GM12892 (cell line): ENCODE measurements at places on chromosomes 6 and 20.

DNA sequence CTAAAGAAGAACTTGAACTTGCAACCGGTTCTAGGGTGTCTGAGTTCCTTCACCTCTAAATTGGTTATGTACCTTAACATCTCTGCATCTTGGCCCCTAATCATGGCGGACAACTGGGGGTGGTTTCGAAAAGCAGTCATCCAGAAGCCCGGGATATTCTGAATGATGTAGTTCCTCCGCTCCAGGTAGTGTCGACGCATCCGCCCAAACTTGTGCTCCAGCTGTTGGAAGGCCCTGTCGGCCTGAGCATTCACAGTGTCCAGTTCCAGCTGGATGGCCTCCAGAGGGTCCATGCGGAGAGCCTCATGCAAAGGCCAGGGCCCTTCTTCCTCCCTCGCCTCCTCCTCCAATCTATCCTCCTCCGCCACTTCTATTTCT is 887 bp downstream of the TSPYL1 start:
- DNase-seq = no peak

GRCh38 chr6:103122766-103123601 is 1729.5 kb downstream of the GRIK2 start:
- DNase-seq = no peak

DNA sequence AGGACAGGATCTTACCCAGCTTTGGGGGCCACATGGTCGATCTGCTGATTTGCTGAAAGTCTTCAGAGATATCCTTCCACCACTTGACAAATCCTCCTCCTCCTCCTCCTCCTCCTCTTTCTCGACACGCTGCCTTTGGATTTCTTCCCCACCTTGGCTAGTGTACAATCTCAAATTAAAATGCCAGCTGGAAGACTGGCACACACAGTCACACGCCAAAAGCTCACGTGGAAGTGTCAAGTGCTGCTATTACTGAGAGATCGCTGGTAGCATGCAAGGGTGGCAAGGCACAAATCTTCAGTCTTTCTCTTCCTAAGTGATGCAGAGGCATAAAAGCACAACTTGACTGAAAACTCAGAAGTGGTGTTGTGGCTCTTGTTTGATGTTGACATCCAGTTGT is 35.3 kb downstream of the GPR6 start:
- DNase-seq = no peak

DNA sequence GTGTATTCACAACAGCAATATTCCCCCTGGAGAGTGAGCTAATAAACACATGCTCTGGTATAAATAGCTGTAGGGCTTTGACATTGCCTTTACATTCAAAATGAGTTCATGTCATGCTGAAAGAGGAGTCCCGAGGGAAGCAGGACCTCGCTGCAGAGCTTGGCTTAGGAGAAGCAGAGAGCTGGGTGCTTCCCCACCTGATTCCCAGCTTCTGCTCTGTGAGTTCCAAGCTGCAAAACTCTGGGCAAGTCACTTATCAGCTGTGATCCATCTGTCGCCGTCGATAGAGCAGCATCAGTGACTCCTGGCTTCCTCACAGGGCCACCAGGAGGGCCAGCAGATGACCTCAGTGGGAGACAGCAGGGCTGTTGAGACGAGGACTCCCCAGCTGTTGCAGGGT is 241.8 kb downstream of the ANKRD60 start:
- no peak for DNase-seq

GRCh38 chr20:6605055-6605935 is 162.2 kb upstream of the BMP2 start:
- DNase-seq = no peak

GRCh38 chr6:37050045-37050853 is 44.8 kb downstream of the FGD2 start:
- DNase-seq = peak; percentile 76

- DNase-seq = no peak
Measured at GRCh38 chr6:46113370-46113769, 16.4 kb upstream of the ENPP4 start.

DNA sequence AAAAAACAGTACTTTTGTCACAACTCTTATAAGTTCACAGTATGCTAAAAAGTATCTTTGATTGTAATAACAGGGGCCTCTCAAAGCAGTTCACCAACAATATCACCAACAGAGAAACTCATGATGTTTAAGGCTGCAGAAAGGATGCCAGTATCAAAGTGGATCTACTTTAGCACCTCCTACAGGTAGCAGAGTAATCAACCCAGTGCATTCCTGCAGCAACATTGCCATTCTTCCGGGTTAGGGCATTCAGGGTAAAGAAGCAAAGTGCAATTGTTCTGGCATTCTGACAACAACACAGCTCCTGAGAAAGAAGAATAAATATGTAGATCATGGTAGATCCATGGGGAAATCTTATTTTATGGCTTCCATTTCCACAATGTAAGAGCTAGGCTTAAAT is 7.6 kb upstream of the SLC17A4 start:
- no peak for DNase-seq

GRCh38 chr6:5866547-5867051 is 140.1 kb downstream of the NRN1 start:
- no peak for DNase-seq

DNA sequence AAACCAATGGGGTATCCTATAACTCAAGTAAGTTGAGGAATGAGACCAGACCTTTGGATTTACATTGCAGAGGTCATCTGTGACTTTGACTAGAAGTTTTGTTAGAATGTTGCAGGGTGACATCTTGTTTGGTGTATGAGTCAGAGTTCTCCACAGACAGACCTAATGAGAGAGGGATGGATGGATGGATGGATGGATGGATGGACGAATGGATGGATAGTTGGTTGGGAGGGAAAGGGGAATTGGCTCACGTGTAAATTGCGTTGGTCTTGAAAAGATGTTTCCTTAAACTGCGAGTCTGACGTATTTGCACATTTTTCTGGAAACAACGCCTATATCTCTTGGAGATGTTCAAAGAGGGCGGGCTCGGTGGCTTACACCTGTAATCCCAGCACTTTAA is 1.0 kb upstream of the MTRES1 start:
- no peak for DNase-seq

- DNase-seq = no peak
Measured at GRCh38 chr20:62574230-62574993, 67.9 kb upstream of the SLCO4A1 start.

- DNase-seq = no peak
Measured at GRCh38 chr6:157253699-157254098, 69.6 kb downstream of the TMEM242 start.

DNA sequence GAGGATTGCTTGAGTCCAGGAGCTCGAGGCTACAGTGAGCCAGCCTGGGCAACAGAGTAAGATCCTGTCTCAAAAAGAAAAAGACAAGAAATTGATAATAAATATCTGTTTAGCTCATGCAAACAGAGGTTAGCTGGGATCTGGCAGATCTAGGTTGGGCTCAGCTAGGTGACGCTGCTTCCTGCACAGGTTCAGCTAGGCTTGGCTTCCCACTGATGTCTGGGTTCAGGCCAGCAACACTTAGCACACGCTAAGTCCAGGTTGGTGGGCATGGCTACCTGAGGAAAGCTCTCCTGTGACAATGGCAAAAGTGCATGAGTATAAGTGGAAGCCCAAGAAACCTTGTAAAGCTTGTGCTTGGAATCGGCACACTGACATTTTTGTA is 48.7 kb downstream of the RIN2 start:
- no peak for DNase-seq

DNA sequence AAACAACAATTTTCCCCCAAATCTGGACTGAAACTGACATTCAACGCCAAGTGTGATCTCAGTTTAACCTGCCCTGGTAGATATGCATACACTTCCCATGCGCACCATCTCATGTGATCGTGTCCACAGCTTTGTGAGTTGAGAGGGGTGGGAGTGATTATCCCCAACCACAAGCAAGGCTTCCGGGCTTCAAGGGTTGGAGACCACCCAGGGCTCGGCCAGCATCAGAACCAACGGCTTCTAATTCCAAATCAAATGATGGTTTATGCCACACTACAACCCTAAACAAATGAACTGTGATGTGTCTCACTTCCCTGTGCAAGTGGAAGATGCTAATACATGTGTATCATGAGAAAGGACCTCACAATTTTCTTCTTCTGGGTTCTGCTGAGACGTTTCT is 515 bp upstream of the TGM3 start:
- no peak for DNase-seq

DNA sequence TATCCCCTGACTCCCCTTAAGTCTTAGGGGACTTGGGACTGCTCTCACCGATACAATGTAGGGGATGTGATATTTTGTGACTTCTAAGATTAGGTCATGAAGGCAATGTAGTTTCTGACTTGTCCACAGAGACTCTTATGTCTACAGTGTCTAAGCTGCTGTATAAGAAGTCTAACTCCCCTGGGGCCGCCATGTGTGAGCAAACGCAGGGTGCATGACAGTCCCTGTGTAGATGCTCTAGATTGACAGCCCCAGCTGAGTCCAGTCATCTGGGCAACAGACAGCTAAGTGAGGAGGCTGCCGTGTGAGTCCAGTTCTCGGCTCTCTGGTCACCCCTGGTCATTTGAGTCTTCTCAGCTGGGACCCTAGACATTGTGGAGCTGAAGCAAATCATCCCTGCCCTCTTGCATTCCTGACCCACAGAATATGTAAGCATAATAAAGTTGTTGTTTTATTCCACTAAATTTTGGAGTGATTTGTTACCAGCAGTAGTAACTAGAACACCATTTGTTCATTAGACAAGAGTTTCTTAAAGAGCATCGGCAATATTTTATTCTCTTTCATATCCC is 743.3 kb upstream of the CHD6 start:
- no peak for DNase-seq

- no peak for DNase-seq
Measured at GRCh38 chr20:18252597-18253451, 35.5 kb upstream of the ZNF133 start.

DNA sequence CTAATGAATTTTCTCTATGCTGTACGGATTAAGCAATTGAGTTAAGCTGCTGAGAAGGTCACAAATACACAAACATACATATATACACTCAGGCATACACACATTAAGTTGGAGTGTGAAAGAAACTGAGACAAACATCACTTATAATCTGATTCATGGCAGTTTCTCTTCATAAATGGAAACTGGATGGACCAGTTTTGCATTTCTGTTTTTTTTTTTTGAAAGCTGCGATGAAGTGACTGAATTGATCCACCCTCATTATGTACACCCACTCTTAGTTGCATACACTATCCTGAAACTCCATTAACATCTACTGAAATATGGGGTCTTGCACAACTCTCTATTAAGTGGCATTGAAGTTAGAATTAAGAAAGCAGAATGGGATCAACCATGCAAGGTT is 32.9 kb upstream of the TENT5A start:
- no peak for DNase-seq

GRCh38 chr20:4171538-4172116 is 156.3 kb upstream of the RNF24 start:
- no peak for DNase-seq

- no peak for DNase-seq
Measured at GRCh38 chr6:127496471-127496870, 22.7 kb downstream of the MTCL3 start.

DNA sequence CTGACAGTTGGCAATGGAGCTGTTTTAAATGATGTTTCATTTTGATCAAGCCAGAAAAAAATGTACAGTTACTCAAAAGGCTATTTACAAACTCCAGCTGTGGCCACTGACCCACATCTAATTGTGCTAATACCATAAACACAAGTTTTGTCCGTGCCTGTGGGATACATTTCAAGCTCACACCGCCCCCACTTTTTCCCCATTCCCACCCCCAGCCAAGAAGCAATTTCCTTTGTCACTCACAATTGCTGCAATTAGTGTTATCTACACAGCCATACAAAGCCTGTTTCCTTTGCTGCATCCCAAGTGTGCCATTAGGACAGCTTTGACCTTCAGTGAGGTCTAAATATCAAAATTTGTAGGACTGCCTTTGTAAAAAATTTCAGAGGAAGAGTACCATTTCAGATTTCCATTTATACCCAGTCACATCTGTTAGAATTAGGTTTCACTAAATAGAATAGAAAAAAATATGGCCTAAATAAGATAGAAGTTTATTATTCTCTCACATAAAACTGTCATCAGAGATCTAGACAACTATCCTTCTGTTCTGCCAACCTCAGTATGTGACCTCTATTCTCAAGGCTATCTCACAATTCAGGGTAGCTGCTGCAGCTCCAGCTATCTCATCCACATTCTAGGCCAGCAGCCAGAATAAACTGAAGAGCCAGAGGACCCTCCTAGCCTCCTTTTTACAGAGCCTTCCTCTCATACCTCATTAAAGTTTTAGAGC is 202.6 kb downstream of the NFATC2 start:
- no peak for DNase-seq

DNA sequence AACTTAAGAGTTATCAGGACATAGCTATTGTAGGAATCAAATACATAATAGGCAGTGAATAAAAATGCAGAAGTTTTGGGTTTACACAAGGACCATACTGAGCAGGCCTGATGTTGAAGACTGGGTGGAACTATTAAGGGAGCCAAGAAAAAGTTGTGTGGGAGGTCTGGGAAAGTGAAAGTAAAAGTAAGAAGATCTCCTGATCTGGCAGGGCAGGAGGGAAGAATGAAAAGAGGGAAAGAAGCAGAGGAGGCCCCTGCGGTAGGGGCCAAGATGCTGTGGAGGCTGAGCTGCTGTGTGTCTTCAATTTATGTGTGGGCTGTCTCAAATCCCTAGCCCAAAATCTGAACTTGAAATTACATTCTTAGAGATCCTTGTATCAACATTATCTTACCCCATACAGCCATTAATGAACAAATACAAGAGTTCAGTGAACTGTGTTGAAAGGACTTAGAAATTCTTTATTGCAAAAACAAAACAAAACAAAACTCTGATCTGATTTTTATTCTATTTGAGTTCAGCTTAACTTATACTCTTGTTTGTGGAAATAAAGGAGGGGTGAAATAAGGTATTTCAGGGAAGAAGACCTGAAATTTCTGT is 1183.8 kb downstream of the HACE1 start:
- DNase-seq = no peak
